ENCODE measurements at places on chromosomes 11 and 22.

- no peak for DNase-seq
These were observed 51.2 kb downstream of the PTPRJ start for GRCh38 chr11:48031602-48032001.

- DNase-seq: no peak
These were observed 13.4 kb upstream of the CCND1 start for GRCh38 chr11:69627551-69627950.

- DNase-seq: no peak
These were observed 2.9 kb downstream of the SLC37A4 start for GRCh38 chr11:119027561-119028345.

DNA sequence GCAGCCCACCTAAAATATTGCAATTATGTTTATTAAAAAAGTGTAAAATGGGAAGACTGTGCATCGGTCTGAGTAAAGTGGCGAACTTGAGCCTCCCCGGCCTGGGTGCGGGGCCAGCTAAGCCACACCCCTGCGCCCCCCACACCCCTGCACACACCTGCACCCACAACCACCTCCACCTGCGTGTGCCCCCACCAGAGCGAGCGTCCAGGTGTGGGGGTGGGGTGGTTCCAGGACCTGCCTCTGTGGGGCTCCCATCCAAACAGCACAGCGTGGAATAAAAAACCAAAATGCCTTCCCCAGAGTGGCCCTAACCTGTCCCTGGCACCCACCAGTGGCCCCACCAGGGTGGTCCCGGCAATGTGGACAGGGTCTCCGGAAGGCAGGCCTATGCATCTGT, 30.1 kb upstream of the CARS1 start:
- no peak for DNase-seq

- DNase-seq: no peak
These were observed 9.4 kb downstream of the PIM3 start for GRCh38 chr22:49969751-49970527.

- no peak for DNase-seq
These were observed 22.4 kb downstream of the DUSP8 start for GRCh38 chr11:1549338-1550330.

- no peak for DNase-seq
These were observed 634 bp downstream of the TIMM8B start for GRCh38 chr11:112085822-112086421.
